ENCODE measurements at places on chromosomes 1 and 21. TPM values are rescaled to one million over a fixed set of nuclear protein-coding genes. Genes with fewer than 3 reads are reported as not detected.

GRCh38 chr1:7346600-7347570 lies 424.2 kb upstream of the VAMP3 start:
- H3K36me3 ChIP-seq = no peaks in the 10 kb centered on the region
- H3K27me3 ChIP-seq = peaks cover 65% of the 10 kb centered on the region
- no peak overlapping the region for H3K27ac ChIP-seq
- H3K4me1 ChIP-seq = no peaks in the 10 kb centered on the region

The IFNLR1 gene
- total RNA-seq = 8.9 TPM

GRCh38 chr1:229905652-229906051 lies 161.4 kb upstream of the GALNT2 start:
- H3K36me3 ChIP-seq = no peaks in the 10 kb centered on the region
- H3K27ac ChIP-seq = no peak overlapping the region
- no peak overlapping the region for H3K4me3 ChIP-seq
- peaks cover 65% of the 10 kb centered on the region for H3K27me3 ChIP-seq

The TGFBR3 gene
- 2.8 TPM for total RNA-seq

DNA sequence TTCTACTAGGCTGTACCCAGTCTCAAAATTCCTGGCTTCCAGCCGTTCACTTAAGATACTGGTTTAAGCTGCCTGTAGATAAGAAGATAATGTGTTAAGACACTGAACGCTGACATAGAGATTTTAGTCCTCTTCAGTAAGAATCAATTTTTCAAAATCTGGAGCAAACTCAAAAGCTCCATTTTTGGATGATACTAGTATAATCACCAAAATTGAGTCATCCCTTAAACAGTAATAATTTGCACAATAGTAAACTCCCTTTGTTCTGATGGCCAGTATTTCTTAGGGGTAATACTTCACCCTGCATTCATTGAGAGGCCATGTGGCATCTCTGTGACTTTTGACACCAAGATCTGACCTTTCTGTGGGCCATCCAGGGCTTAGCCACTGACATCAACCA lies 299.8 kb upstream of the USP25 start:
- H3K27ac ChIP-seq = no peak overlapping the region
- DNase-seq = no peak
- H3K27me3 ChIP-seq = no peaks in the 10 kb centered on the region
- no peak overlapping the region for H3K4me3 ChIP-seq
- no peaks in the 10 kb centered on the region for H3K4me1 ChIP-seq

The TRAF3IP3 gene
- total RNA-seq = not detected
